ENCODE measurements at places on chromosomes 4 and X.

DNA sequence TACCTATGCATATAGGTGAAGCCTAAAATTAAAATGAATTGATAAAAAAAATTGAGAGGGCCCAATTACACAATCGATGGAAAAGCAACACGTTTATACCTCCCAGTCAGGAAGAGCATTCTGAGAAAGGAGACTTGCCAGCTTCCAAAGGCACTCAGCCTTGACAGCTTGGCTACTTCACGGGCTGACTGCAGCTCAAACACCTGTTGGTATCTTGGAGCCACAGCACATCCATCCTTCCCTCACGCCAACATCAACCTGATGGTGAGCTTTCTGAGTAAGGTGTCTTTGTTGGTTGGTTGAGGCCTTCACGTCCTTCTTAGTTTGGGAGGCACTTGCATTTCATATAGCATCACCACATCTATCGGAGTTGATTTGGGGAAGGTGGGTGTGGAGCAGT is 598.9 kb upstream of the DIPK2B start:
- DNase-seq: no peak

DNA sequence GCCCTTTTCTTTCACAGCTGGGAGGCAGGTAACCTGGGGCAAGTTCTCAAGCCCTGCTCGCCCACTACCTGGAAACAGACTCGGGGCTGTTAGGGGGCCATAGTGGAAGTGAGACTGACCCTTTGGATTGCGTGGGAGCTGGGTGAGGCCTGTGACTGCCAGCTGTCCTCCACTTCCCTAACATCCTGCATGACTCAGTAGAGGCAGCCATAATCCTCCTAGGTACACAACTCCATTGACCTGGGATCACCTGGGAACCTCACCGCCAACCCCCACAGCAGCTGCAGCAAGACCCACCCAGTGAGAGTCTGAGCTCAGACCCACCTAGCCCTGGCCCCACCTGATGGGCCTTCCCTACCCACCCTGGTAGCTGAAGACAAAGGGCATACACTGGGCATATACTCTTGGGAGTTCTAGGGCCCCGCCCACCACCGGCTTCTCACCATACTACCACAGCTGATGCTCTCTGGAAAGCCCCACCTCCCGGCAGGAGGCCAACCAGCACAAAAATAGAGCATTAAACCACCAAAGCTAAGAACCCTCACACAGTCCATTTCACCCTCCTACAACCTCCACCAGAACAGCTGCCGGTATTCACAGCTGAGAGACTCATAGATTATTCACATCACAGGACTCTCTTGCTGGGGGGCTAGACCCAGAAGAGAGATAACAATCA is 61.1 kb upstream of the DCTD start:
- DNase-seq: no peak

- DNase-seq: no peak
These were observed 795.6 kb upstream of the GALNTL6 start for GRCh38 chr4:171017593-171017992.

- DNase-seq: no peak
These were observed 1137.6 kb downstream of the C4orf33 start for GRCh38 chr4:130233377-130234047.

DNA sequence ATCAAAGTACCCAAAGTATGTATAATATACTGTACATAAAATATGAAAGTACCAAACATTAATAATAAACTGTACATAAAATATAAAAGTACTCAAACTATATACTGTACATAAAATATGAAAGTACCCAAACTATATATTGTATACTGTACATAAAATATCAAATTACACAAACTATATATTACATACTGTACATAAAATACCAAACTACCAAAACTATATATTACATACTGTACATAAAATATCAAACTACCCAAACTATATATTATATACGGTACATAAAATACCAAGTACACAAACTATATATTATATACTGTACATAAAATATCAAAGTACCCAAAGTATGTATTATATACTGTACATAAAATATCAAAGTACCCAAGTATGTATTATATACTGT is 723.7 kb downstream of the CWH43 start:
- DNase-seq: no peak

DNA sequence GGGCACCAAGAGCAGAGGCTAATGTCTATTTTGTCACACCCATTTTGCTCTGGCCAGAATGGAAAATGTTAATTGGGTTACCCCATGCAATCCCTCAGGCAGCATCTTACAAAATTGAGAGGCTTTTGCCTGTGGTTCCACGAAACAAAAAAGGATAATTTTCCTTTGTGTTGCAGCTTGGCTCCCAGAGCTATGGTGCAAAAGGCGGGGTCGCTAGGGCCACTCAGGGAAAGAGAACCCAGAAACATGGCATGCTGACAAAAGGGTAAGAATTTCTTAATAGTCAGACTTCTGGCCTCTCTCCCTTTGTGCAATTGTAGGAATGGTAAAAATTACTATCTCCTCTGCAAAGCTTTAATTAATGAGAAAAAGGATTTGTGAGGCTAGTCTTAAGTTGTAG is 119.6 kb upstream of the BANK1 start:
- no peak for DNase-seq

Measured in CD4-positive, alpha-beta T cell (primary cell).